Stimulated activated CD8-positive, alpha-beta memory T cell treated with anti-CD3 and anti-CD28 coated beads, Interleukin-15, amount 100 ng/mL, for 4 hours (primary cell): ENCODE measurements at places on chromosomes 1 and 21.

DNA sequence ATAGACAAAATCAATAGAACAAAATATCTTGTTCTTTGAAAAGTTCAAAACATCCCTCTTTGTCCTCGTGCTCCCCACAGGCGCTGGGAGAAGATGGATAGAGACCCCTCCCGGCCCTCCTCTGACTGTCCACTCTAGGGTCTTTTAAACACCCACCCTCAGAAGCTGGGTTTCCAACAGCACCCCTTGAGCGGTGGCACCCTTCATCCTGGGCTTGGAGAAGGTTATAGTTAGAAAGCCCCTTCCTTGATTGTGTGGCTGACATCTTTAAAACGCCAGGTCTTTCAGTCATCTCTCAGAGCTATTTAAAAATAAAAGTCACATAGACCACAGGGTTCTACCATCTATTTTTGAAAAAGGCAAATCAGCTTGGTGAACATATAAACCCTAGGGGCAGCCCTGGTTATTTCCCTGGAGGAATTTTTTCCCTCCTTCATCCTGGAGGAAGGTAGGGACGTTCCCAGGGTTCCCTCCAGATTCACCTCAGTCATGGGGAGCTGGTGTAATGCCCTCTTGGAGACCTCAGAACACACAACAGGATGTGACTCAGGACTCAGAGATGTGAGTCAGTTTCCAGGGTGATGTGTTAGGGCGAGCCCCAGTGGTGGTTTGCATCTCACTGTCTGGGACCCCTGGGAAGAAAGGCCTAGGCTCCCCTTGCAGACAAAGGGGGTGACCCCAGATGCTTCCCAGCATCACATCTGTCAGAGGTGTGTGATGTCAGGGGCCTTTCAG lies 138.5 kb downstream of the CLIC6 start:
- DNase-seq, result peak; percentile 53

DNA sequence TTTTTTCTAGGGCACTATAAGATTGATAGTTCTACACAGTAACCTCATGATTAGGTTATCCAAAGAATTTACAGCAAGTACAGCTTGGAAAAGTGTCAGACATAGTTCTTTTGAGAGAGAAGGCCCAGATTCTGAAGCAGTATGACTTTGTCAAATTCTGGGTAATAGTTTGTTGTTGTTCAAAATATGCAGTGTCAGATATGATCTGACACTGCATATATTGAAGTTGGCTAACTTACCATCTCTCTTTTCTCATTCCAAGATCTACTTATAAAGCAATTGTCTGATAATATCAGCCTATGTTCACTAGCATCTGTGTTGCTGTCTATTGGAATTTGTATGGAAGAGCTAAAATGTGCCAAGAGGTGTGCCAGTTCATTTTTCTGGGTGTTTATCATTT lies 160.1 kb downstream of the CTH start:
- no peak for DNase-seq

DNA sequence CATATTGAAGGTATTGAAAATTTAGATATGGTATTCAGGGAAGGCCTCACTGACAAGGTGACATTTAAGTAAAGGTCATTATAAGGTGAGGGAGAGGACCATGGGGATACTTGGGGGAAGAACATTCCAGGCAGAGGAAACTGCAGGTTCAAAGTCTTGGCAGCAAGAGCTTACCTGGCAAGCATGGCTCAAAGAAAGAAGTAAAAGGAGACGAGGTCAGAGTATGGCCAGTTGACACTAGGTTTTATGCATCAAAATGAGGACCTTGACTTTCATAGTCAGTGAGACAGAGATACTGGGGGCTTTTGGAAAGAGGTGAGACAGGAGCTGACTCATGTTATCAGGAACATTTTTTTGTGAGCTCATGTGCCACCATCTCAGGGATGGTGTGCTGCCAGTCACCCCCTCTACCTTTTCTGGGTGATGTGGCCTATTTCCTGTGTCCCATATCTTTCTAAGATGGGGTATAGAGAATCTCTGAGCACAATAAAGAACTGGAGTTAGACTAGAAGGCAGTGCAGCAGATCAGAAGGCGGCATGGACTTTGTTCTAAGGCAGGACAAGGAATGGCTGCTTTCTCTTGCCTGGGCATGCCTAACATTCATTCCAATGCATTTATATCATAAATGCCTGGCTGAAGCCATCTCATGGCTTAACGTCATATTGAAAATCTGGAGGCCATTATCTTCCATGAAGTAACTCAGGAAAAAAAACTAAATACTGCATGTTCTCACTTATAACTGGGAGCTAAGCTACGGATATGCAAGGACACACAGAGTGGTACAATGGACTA lies 406.7 kb downstream of the NTNG1 start:
- DNase-seq, result no peak

GRCh38 chr1:184479435-184480167 lies 92.8 kb downstream of the C1orf21 start:
- DNase-seq, result no peak

- no peak for DNase-seq
These were observed 594 bp downstream of the HDGF start for GRCh38 chr1:156750711-156751450.

GRCh38 chr1:3530086-3530925 lies 75.8 kb downstream of the ARHGEF16 start:
- DNase-seq, result no peak

- no peak for DNase-seq
These were observed 45.9 kb downstream of the MATN1 start for GRCh38 chr1:30677471-30677870.

- no peak for DNase-seq
These were observed 6.8 kb downstream of the ARV1 start for GRCh38 chr1:230985711-230986110.

- DNase-seq, result no peak
These were observed 4.8 kb upstream of the WNT9A start for GRCh38 chr1:227952374-227953021.

DNA sequence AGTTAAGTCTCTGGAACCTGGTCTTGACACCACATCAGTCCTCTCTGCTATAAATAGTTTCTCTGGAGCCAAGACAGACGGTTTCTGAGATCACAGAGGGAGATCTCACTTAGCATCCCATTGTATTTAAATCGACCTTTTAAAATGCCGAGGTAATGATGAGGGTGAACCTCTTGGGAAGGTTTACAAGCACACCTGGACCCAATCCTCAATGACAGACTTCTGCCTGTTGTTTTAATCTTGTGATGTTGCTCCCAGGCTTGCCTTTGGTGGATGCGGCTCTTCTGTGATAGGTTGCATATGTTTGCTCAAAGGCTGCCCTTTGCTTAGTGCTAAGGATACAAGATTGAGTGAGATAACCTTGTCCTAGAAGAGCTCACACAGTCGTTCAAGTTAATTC lies 104.6 kb upstream of the L1TD1 start:
- no peak for DNase-seq

- DNase-seq, result no peak
These were observed 128.4 kb upstream of the SOD1 start for GRCh38 chr21:31530897-31531705.

DNA sequence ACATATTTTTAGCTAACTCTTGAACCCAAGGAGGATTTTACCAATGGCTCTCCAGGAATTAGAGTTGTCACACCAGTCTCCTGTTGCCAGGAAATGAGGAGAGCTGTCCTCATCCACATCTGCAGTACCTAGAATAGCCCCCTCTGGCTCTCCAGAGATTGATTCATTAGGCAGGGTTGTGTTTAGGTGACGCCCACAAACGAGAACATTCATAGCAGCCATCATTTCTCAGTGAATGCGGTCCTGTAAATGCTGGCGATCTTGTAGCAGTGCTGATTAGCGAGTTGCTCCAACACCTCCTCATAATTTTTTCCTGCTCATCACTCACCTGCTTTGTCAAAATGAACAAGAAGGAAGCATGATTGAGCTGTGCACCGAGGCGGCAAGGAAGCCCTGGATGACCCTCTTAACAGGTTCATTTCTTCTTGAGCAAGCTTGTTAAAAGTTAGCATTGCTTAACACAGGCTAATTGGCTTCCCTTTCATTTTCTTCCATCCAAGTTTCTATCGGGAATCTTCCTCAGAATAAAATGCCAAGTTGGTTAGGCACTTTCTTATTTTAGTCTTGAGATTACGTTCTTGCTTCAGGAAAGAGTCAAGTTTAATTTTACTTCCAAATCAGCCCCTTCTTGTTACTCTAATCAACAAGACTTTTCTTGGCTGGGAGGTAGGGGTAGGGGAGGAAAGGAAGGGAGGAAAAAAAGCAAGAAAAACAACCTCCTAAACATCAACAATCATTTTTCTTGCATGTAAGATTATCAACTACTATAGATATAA lies 16.5 kb upstream of the KLHDC8A start:
- no peak for DNase-seq

DNA sequence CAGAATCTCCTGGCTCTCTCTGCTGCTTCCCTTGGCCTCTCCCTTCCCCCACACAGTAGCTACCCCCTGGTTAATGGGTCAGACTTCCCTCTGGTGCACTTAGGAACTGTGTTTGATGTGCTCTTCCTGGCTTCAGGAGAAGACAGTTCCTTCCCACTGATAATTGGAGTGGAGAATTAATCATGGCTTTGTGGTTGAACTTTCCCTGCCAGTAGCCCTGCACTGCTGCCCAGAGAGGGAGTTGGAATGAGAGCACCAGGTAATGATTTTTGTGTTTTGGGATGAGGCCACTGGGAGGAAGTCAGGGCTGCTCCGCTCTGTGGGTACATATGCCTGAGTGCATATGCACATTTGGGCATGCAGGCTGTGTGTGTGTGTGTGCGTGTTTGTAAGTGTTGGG lies 39.7 kb upstream of the PADI2 start:
- no peak for DNase-seq

GRCh38 chr1:25447547-25447946 lies 16.9 kb downstream of the MACO1 start:
- DNase-seq, result no peak

- DNase-seq, result no peak
These were observed 7.1 kb downstream of the NRDC start for GRCh38 chr1:51871351-51871975.

DNA sequence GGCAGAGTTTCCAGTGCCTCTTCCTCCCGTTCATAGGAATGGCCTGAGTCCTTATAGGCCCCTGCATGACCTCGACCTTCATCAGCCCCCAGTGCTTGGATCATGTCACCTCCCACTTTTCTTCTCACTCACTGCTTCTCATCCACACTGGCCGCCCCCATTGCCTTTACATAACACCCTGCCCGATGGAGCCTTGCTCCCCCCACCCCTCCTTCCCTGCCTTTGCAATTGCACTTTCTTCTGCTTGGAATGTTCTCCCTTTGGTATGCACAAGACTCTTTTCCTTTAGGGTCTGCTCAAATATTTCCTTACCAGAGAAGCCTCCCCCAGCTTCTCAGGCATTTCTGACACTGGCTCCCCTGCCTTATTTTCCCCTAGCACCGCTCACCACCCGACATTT lies 125.2 kb upstream of the KCNJ6 start:
- no peak for DNase-seq

DNA sequence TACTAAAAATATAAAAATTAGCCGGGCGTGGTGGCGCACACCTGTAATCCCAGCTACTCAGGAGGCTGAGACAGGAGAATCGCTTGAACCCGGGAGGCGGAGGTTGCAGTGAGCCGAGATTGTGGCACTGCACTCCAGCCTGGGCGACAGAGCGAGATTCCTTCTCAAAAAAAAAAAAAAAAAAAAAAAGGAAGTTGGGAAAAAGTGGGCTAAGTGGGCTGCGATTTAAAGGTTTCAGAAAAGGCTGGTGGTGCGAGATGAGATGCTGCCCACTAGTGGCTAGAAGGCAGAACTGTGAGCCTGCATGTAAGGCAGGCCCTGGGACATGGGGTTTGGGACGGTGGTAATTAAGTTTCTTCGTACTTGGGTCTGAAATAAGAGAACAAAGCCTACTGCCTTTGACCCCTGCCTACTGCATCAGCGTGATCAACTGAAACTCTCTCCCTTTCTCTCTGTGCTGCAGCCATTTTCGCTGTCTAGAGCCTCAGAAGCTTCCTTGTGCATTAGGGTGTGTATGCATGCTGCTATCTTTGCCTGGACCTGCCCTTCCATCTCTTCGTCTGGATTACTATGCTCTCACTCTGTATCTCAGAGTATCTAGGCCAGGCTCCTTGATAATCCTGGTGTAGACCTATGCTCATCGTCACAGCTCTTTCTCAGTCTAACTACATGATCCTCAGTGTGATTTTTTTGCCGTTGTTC lies 12.4 kb downstream of the FMOD start:
- peak; percentile 41 for DNase-seq

- DNase-seq, result no peak
These were observed 647.6 kb upstream of the PKN2 start for GRCh38 chr1:88036345-88037014.

- no peak for DNase-seq
These were observed 138.5 kb upstream of the ZNHIT6 start for GRCh38 chr1:85846706-85847105.

DNA sequence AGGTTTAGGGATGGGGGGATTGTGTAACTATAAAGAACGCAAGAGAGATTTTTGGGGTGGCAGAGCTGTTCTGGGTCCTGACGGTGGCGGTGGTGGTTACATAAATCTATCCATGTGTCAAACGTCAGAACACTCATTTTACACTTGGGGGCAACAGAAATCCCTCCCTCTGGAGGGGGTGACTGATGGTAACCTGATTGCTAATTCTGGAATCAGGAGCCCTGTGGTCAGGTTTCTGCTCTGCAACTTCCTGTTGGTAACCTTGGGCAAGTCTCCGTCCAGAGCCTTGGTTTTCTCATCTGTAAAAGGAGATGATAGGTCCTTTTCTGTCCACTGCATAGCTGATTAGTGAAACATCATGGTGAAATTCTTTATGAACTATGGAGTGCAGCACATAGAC lies 40.9 kb downstream of the ALPL start:
- no peak for DNase-seq

- DNase-seq, result no peak
These were observed 64.8 kb downstream of the MYOM3 start for GRCh38 chr1:24047110-24047477.

DNA sequence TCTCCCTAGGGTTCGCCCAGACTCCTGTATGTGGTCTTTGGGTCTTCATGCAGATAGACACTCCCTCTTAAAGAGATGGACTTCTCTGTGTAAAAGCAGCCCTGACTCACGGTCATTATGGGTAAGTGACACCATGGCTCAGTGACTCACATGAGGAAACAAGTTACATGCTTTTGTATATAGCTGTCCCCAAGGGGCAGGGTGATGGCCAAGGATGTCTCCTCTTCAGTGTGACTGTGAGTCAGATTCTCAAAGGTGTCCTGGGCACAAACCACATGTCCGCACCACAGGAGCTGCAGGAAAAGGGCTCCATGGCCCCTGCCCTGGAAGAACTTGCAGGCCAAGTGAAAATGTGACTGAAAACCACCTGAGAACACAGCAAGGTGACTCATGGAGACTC lies 380.4 kb downstream of the NPHP4 start:
- DNase-seq, result no peak
